ENCODE measurements at places on chromosomes 6 and 20.

GRCh38 chr6:167420858-167421766 is 96.2 kb downstream of the TTLL2 start:
- DNase-seq = no peak

GRCh38 chr20:23399568-23400241 is 21.6 kb downstream of the NAPB start:
- DNase-seq = no peak

DNA sequence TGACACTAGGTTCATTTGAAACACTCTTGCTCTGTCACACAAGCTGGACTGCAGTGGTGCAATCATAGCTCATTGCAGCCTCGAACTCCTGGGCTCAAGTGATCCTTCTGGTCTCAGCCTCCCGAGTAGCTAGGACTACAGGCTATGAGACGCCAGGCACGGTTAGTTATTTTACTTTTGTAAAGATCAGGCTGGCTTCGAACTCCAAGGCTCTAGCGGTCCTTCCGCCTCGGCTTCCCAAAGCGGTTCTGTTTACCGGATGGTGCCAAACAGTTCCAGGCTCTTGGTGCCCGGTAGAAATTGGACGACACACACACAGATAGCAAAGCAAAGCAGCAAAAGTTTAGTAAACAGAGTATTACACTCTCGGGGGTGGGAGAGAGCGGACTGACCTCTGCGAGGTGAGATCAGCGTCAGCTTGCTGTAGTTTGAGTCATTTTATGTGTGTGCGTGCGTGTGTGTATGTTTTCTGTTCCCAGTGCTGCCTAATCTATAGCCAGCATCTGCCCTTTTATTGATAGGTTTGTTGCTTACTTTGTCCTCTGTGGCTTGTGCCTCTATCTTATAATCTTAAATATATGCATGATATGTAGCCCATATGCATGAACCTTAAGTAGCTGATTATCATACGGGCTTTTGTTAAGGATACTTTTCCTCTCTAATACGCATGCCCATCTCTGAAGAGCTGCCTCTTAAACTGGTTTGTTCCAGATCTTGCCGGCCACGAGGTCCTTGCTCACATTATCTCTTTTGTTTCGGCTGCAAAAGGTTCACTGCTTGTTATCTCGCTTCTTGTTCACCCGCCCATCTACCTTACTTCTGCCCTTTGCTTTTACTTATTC is 75.2 kb downstream of the OR2B2 start:
- peak; percentile 89 for DNase-seq

DNA sequence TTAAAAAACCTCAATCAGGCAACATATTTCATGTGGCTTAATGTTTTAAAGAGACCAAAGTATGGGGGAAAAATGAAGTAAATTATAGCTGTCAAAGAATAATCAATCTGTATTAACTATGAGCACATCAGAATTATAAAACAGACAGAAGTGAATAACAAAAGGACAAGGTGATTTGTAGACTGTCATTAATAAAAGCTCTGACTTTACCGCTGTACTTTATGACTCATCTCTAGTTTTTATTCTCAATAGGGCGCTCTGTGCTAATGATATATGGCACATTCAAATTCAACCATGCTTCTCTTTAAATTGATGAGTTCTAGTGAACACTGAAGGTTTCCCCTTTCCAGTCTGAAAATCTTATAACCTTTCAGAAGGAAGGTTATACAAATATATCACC is 72.0 kb downstream of the PREP start:
- no peak for DNase-seq

- DNase-seq = peak; percentile 68
Observed at GRCh38 chr6:43089467-43089866, 13.4 kb downstream of the PTK7 start.

DNA sequence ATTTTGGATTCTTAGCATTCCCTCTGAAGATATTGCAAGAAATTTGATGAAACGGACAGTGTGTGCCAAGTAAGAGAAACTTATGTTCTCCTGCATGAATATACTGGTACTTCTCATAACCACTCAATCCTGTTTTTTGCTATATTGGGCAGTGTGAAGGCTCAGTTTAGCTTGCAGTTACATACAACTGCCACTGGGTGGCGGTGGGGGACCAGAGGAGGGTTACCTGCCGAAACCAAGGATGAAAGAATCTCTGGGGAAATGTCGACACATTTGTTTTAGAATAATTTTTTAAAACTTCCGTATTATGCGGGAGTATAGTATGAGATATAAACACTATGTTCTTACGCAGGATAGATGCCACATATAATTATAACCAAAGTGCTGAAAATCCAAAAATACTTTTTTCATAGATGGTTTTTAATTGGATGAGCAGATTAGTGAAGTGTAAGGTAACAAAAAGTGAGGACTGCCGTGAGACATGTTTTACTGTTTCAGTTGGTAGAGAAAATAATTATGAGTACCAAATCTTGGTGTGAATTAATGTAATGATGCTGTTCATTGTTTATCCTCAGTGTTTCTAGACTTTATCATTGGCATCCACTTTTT is 9.7 kb downstream of the TRMT11 start:
- DNase-seq = peak; percentile 83

GRCh38 chr20:46637020-46637419 is 14.2 kb downstream of the SLC13A3 start:
- DNase-seq = no peak

GRCh38 chr6:138517635-138518034 is 18.3 kb upstream of the NHSL1 start:
- DNase-seq = peak; percentile 85

DNA sequence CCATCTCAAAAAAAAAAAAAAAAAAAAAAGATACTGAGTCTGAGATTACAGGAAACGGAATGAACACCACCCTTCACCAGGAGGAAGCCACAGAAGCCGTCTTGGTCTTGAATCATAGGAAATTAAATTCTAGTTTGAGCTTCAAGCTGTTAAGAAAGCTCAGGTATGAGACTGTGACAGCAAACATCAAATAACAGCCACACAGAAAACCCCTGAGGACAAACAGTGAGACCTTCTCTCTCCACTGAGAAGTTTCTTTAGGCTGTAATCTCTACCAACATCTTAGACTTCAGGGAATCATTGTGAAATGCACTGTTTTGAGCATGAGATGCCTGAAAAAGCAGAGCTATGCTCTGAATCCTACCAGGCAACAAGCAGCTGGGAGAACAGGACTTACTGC is 30.8 kb downstream of the PDE10A start:
- no peak for DNase-seq

- no peak for DNase-seq
Observed at GRCh38 chr6:15259766-15260098, 13.9 kb downstream of the JARID2 start.

DNA sequence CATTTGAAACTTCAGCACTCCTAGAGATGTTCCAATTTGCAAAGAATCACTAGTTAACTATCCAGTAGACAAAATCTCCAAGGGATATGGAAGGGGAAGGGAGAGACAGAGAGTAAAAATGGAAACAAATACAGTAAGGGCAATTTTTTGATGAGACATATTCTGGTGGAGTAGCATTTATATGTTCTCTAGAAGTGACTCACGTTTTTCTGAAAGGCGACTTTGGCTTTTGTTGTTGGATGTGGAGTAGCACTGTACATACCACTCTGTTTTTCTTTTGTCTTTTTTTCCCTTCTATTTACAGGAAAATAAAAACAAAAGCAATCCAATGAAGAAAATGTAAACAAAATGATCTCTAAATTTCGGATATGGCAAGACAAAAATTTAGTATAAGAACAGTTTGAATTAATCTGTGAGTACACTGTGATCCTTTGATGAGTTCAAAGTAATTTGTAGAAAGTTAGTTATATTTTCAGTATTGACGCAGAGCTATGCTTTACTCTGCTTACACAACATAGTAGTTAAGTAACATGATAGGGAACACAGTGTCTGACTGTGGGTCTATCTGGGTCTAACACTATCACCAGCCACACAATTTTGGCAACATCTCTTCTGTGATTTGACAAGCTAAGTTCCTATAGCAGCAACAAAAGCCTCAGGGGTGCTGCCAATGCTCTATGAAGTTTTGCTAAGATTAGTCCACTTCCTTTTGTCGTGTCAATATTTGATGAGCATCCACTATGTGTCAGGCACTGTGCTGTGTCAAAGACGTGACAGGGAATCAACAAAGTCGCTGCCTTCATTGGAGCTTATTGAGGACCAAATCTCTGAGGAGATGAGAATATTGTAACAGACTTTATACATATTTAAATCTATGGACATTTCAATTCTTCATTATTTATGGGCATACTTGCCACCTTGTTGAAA is 27.3 kb upstream of the TAGAP start:
- DNase-seq = no peak

DNA sequence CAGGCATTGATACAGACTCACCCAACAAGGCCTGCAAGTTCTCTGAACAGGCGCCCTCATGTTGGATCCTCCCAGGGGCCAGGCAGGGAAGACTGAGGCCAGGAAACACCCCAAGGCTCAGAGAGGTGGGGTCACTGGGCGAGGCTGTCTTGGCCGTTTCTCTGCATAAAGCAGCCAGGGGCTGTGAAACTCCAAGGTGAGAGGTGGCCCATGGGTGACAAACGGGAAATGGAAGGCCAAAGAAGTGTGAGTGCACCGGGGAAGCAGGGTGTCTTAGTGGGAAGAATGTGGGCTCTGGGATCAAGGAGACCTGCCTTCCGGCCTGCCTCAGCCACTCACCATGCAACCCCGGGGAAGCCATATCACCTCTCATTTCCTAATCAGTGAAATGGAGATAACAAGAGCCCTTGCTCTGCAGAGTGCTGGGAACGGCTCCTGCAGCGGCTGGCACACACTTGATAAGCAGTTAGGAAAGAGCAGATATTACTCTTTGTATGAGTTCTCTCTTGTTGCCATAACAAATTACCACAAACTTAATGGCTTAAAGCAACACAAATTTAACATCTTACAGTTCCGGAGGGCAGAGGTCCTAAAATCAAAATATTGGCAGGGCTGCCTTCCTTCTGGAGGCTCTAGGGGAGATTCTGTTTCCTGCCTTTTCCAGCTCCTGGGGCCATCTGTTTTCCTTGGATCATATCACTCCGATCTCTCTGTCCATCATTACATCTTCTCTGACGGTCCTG is 168.6 kb downstream of the NFATC2 start:
- no peak for DNase-seq

- no peak for DNase-seq
Observed at GRCh38 chr6:15453622-15454021, 207.8 kb downstream of the JARID2 start.

- DNase-seq = peak; percentile 79
Observed at GRCh38 chr6:129946439-129947140, 71.8 kb upstream of the L3MBTL3 start.

DNA sequence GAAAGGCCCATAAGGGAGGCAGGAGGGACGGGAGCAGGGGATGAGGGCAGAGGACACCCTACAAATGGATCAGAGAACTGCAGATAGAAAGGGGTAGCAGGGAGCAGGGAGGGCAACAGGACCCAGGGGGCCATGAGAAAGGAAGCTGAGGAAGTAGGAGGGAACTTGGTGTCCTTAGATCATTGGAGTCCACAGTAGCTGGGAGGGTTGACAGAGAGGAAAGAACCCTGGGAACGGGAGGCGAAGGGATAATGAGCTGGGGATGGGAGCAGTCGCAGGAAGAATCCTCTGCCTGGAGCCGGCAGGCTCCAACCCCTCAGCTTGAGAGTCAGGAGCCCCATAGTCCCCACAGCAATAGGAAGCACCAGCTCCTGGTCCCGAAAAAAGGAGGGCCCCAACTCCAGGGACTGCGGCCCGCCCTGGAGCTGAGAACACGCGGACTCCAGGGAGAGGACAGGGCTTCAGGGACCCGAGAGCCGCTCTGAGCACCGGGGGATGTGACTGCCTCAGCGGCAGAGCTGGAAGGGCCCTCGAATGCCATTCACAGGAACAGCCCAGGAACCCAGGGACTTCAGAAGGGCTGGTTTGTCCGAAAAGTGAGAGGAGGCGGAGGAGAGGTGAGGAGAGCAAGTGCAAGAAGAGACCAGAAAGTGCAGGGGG is 32.7 kb downstream of the HLA-A start:
- DNase-seq = peak; percentile 51

- no peak for DNase-seq
Observed at GRCh38 chr20:18662279-18663040, 74.6 kb downstream of the DTD1 start.

DNA sequence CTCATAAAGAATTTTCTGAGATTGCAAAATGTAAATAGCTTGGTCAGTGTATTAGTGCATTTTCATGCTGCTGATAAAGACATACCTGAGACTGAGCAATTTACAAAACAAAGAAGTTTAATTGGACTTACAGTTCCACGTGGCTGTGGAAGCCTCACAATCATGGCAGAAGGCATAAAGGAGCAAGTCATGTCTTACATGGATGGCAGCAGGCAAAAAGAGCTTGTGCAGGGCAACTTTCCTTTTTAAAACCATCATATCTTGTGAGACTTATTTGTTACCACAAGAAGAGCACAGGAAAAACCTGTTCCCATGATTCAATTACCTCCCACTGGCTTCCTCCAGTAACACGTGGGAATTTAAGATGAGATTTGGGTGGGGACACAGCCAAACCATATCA is 112.7 kb upstream of the HDDC2 start:
- DNase-seq = no peak

DNA sequence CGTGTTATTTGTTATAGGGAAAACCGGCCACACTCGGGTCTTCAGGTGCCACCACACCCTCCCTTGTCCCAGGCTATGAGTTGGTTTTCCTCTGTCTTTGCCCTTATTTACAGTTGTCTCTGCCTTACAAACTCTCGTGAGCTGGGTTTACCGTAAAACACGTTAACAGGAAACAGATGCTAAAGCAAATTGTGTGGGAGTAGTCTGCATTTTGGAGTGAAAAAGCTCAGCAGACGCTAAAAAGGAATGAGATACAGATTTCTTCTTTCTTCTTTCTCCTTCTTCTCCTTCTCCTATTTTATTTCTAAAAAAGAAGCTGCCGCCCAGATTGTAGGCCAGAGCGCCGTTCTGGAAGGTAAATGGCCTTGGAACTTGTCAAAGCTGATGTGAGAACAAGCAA is 51.9 kb downstream of the APCDD1L start:
- DNase-seq = no peak

Data from GM23338 (cell line).